ENCODE measurements at places on chromosomes 5 and 9. TPM values are rescaled to one million over a fixed set of nuclear protein-coding genes. Genes with fewer than 3 reads are reported as not detected.
A peak's percentile ranks its signal among the peaks of the same experiment; 100 is the strongest.

Gene SCGB3A2
- total RNA-seq = not detected

DNA sequence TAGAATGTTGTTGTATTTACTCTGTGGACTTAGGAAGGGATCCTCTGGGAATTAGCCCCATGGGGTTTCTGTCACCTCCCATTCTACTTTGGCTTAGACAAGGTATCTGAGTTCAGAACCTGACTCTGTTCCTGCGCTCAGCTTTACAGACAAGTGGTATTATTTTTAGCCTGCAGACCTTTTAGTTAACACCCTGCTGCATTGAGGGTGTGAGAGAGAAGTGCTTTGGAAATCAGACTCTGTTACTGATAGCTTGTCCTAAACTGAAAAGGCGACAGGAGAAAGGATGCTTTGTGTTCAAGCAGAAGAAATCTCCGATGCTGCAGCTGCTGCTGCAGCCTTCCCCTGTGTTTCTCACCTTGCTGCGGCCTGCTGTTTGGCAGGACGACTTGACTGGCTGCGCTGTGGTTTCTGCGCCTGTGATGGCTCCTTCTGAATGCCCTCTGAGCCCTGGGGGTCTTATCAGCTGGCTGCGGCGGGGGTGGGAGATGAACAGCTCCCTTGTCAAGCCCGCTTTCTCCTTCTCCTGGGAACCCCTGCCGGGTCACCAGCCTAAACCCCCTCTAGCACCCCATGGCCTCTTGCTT is 61.9 kb downstream of the PGM5 start:
- DNase-seq = no peak
- H3K36me3 ChIP-seq = no peaks in the 10 kb centered on the region
- no peaks in the 10 kb centered on the region for H3K4me1 ChIP-seq
- H3K27ac ChIP-seq = no peak overlapping the region
- H3K27me3 ChIP-seq = no peaks in the 10 kb centered on the region
- no peak overlapping the region for H3K4me3 ChIP-seq

- H3K27me3 ChIP-seq = peaks cover 1% of the 10 kb centered on the region
- no peaks in the 10 kb centered on the region for H3K4me1 ChIP-seq
- no peak overlapping the region for H3K4me3 ChIP-seq
- no peak overlapping the region for H3K27ac ChIP-seq
Observed at GRCh38 chr5:122464191-122464590, 152.2 kb downstream of the SNCAIP start.

- peaks cover 22% of the 10 kb centered on the region for H3K4me1 ChIP-seq
- no peak for DNase-seq
- peaks cover 1% of the 10 kb centered on the region for H3K36me3 ChIP-seq
- H3K4me3 ChIP-seq = no peak overlapping the region
- peaks cover 2% of the 10 kb centered on the region for H3K27me3 ChIP-seq
- no peak overlapping the region for H3K27ac ChIP-seq
Observed at GRCh38 chr9:78101247-78101646, 69.6 kb upstream of the GNAQ start.

DNA sequence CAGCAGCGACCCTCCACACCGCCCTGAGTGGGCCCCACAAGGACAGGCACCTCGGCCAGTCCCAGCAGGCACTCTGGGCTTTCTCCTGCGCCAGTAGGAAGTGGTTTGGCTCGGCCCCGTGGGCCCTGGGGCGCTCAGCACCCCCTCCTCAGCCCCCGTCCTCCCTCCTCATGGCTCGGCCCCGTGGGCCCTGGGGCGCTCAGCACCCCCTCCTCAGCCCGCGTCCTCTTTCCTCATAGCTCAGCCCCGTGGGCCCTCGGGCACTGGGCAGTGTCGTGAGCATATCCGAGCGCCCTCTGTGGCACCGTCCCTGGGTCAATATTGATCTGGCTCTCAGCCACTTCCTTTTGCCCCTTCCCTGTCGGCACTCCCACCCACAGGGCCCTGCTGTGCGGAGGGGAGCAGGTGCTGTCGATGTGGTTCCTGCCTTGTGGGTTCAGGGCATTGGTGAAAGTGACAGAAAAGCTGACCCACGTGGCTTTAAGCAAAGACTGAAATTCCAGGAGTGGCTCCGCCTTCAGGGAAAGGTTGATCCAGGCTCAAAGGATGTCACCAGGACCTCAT is 5.5 kb upstream of the SCGB3A1 start:
- H3K36me3 ChIP-seq = no peaks in the 10 kb centered on the region
- no peak for DNase-seq
- H3K27me3 ChIP-seq = peaks cover 21% of the 10 kb centered on the region

Gene ZBTB6
- 11.6 TPM for total RNA-seq

DNA sequence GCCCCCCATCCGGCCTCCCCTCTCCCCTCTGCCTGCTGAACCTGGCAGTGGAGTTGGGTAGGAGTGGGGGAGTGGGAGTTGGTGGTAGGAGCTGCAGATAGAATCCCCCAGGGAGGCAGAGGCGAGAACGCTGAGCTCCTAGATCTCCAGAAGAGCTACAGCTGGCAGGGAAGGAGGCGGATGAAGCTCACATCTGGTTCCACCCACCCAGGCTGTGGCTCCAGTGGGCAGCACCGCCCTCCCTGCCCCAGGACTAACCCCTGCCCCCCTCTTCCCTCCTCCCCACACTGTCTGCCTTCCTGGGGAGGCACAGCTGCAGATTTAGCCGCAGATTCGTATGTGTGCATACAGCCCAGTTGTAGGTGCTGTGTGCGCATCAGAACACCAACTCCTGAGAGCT is 34.2 kb downstream of the C9orf50 start:
- H3K27me3 ChIP-seq = peaks cover 5% of the 10 kb centered on the region
- H3K36me3 ChIP-seq = peaks cover 6% of the 10 kb centered on the region
- DNase-seq = peak; percentile 74
- H3K4me3 ChIP-seq = peak overlapping the region; percentile 11
- peaks cover 55% of the 10 kb centered on the region for H3K4me1 ChIP-seq

GRCh38 chr5:66821688-66822429 is 225.7 kb downstream of the MAST4 start:
- peaks cover 44% of the 10 kb centered on the region for H3K4me1 ChIP-seq
- DNase-seq = peak; percentile 89
- H3K27ac ChIP-seq = peak overlapping the region; percentile 95
- peak overlapping the region; percentile 65 for H3K4me3 ChIP-seq
- peaks cover 2% of the 10 kb centered on the region for H3K27me3 ChIP-seq

Gene ATP10B
- total RNA-seq = not detected

DNA sequence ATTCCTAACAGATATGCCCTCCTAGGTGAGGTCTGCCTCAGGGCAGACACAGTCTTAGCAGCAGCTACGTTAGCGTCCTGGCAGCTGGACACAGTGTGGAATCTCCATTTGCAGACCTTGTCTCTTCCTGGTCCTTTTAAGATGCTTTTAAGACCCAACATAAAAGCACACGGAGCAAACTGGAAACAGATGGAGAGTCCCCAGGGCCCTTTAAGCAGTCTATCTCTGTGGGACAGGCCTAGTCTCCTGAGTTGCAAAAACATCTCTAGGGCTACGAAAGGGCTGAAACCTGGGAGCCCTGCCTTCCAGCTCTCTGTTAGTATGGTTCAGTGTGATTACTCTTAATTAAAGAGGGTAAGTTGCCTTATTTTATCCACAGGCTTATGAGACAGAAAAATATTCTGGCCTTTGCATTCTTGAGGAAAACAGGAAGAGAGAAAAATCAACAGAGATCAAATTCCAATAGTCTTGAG is 66.0 kb upstream of the GNA14 start:
- H3K4me3 ChIP-seq = no peak overlapping the region
- H3K27ac ChIP-seq = no peak overlapping the region
- H3K27me3 ChIP-seq = no peaks in the 10 kb centered on the region
- peaks cover 22% of the 10 kb centered on the region for H3K4me1 ChIP-seq
- DNase-seq = no peak

- no peak for DNase-seq
- peaks cover 2% of the 10 kb centered on the region for H3K27me3 ChIP-seq
- no peak overlapping the region for H3K4me3 ChIP-seq
- no peak overlapping the region for H3K27ac ChIP-seq
Observed at GRCh38 chr5:167720259-167720658, 571.2 kb upstream of the WWC1 start.

- H3K4me1 ChIP-seq = no peaks in the 10 kb centered on the region
- H3K27ac ChIP-seq = no peak overlapping the region
- H3K4me3 ChIP-seq = no peak overlapping the region
- no peak for DNase-seq
Observed at GRCh38 chr5:179264783-179265513, 80.3 kb downstream of the ADAMTS2 start.

- no peaks in the 10 kb centered on the region for H3K36me3 ChIP-seq
- peaks cover 2% of the 10 kb centered on the region for H3K4me1 ChIP-seq
- H3K4me3 ChIP-seq = no peak overlapping the region
- no peak for DNase-seq
- no peak overlapping the region for H3K27ac ChIP-seq
Observed at GRCh38 chr9:8855046-8855445, 1055.5 kb upstream of the DMAC1 start.

DNA sequence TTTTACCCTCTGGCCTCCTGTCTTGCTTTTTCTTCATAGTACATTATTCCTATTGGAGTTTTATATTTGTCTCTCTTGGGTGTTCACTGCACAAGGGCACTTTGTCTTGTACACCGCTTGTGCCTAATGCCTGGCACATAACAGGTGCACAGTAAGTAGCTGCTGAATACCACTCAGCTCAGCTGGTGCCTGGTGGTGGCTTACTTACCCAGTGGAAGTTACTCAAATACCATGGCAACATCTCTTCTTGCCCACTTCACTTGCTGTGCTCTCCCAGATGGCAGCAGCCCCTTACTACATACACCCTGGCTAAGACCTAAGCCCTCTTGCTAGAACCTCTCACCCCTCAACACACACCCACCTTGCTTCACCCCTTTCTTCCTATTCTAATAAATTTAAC is 11.3 kb upstream of the SKP1 start:
- H3K4me3 ChIP-seq = no peak overlapping the region
- H3K27ac ChIP-seq = no peak overlapping the region
- no peaks in the 10 kb centered on the region for H3K36me3 ChIP-seq
- DNase-seq = no peak
- no peaks in the 10 kb centered on the region for H3K27me3 ChIP-seq

DNA sequence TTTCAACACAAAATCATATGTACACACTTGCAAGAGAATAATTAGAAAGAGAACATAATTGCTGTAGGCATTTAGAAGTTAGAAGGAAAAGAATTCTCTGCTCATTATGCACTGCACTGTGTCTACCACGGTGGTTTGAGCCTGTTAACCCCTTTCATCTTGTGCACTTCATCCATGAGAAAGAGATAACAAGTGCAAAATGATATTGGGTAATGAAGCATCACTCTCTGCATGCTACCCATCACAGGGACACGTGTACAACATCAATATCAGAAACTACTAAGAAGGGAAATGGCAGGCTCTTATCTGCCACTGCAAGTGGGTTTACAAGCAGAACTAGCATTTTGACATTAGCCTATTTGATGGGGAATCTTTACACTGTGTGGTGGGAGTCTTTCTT is 202.6 kb downstream of the CDH12 start:
- no peaks in the 10 kb centered on the region for H3K36me3 ChIP-seq
- H3K4me1 ChIP-seq = no peaks in the 10 kb centered on the region

- H3K4me1 ChIP-seq = no peaks in the 10 kb centered on the region
- no peak overlapping the region for H3K4me3 ChIP-seq
- H3K27me3 ChIP-seq = no peaks in the 10 kb centered on the region
- H3K27ac ChIP-seq = no peak overlapping the region
Observed at GRCh38 chr5:119820608-119821007, 191.2 kb downstream of the FAM170A start.

Gene GAS1
- 0.14 TPM for total RNA-seq

Gene GPR151
- not detected for total RNA-seq

GRCh38 chr5:168114444-168115017 is 176.9 kb upstream of the WWC1 start:
- H3K27me3 ChIP-seq = peaks cover 5% of the 10 kb centered on the region
- no peaks in the 10 kb centered on the region for H3K36me3 ChIP-seq
- no peak overlapping the region for H3K4me3 ChIP-seq
- H3K27ac ChIP-seq = no peak overlapping the region

- no peak overlapping the region for H3K4me3 ChIP-seq
- peaks cover 5% of the 10 kb centered on the region for H3K27me3 ChIP-seq
- no peaks in the 10 kb centered on the region for H3K4me1 ChIP-seq
- no peak overlapping the region for H3K27ac ChIP-seq
- no peak for DNase-seq
- no peaks in the 10 kb centered on the region for H3K36me3 ChIP-seq
Observed at GRCh38 chr5:82905986-82906385, 171.2 kb downstream of the TMEM167A start.

- H3K27ac ChIP-seq = no peak overlapping the region
- no peaks in the 10 kb centered on the region for H3K4me1 ChIP-seq
Observed at GRCh38 chr5:170183816-170184687, 48.7 kb upstream of the C5orf58 start.

- no peak overlapping the region for H3K27ac ChIP-seq
- no peaks in the 10 kb centered on the region for H3K36me3 ChIP-seq
- H3K4me1 ChIP-seq = no peaks in the 10 kb centered on the region
- no peak overlapping the region for H3K4me3 ChIP-seq
- no peaks in the 10 kb centered on the region for H3K27me3 ChIP-seq
Observed at GRCh38 chr5:103829585-103829984, 267.0 kb upstream of the NUDT12 start.

GRCh38 chr5:174047472-174048099 is 2.1 kb downstream of the NSG2 start:
- no peak for DNase-seq
- H3K4me3 ChIP-seq = no peak overlapping the region
- H3K27ac ChIP-seq = no peak overlapping the region
- no peaks in the 10 kb centered on the region for H3K36me3 ChIP-seq
- no peaks in the 10 kb centered on the region for H3K27me3 ChIP-seq

Gene CDC20B
- not detected for total RNA-seq

Gene CYSRT1
- total RNA-seq = 0.68 TPM

- no peak for DNase-seq
- H3K27me3 ChIP-seq = peaks cover 5% of the 10 kb centered on the region
- no peak overlapping the region for H3K4me3 ChIP-seq
- peaks cover 49% of the 10 kb centered on the region for H3K4me1 ChIP-seq
Observed at GRCh38 chr9:94874316-94874715, 147.8 kb downstream of the AOPEP start.

DNA sequence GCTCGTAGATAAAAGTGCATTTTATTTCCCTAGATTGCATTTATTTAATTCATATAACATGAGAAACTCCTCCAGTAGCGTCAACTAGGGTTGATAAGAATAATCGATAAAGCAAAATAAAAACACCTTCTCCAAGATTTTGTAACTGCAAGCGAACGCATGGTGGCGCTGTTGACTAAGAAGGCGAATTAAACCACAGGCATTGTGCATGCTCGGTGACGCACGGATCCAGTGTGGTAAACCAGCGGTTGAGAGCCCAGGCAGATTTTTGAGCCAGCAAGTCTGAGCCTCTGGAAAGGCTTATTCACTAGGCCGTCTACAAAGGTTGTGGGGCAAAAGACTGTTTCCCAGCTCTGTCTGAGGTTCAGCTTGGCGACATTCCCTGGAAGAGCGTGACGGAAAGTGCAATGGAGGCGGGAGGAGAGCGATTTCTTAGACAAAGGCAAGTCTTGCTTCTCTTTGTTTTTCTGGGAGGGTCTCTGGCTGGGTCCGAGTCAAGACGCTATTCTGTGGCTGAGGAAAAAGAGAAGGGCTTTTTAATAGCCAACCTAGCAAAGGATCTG is at the start of gene PCDHB3:
PCDHB3 (plus strand) TSS at position 231 of the 563 bp plus-strand sequence; CDS start at position 408, 177 bp downstream.
- no peak within 1 kb of the TSS for H3K27ac ChIP-seq
- no peaks in the 10 kb centered on the region for H3K27me3 ChIP-seq
- H3K4me3 ChIP-seq = no peak within 1 kb of the TSS
- no peaks in the 10 kb centered on the region for H3K4me1 ChIP-seq
- H3K36me3 ChIP-seq = no peaks in the 10 kb centered on the region
- DNase-seq = peak; percentile 65

- H3K4me3 ChIP-seq = no peak overlapping the region
- no peak for DNase-seq
- no peak overlapping the region for H3K27ac ChIP-seq
- H3K4me1 ChIP-seq = no peaks in the 10 kb centered on the region
- H3K36me3 ChIP-seq = peaks cover 7% of the 10 kb centered on the region
- H3K27me3 ChIP-seq = no peaks in the 10 kb centered on the region
Observed at GRCh38 chr5:136162008-136162407, 29.4 kb downstream of the SMAD5 start.

- peaks cover 5% of the 10 kb centered on the region for H3K27me3 ChIP-seq
- no peak for DNase-seq
- no peak overlapping the region for H3K27ac ChIP-seq
Observed at GRCh38 chr9:21550392-21550791, 68.3 kb upstream of the IFNE start.
